ENCODE measurements at places on chromosomes 7 and 10.

GRCh38 chr10:129765664-129766550, 198.2 kb downstream of the EBF3 start:
- no peak for DNase-seq

- DNase-seq: no peak
These were observed 223.6 kb downstream of the RELN start for GRCh38 chr7:103765901-103766300.

- DNase-seq: no peak
These were observed 3.5 kb downstream of the PDLIM1 start for GRCh38 chr10:95287281-95287680.

- DNase-seq: peak; percentile 89
These were observed 456.8 kb upstream of the KLF6 start for GRCh38 chr10:4241724-4242345.

- DNase-seq: no peak
These were observed 34.9 kb upstream of the ELAPOR2 start for GRCh38 chr7:87094322-87094721.

DNA sequence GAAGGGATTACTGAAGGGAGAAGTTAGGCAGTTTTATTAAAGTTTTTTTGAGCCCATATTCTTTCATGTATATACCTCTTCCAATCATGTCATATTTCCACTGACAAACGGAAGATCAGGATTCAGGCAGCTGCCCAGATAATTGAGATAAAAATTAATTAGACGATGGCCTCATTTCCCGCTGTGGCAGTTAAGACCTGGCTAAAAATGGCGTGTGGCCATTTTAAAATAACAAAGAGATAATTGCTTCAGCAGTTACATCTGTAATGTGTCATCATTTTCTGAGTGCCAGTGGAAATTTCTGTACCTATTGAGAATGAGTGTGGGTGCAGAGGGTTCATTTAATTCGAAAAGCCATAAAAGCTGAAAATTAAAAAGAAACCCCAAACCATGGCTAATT, 215.1 kb downstream of the STK31 start:
- no peak for DNase-seq

DNA sequence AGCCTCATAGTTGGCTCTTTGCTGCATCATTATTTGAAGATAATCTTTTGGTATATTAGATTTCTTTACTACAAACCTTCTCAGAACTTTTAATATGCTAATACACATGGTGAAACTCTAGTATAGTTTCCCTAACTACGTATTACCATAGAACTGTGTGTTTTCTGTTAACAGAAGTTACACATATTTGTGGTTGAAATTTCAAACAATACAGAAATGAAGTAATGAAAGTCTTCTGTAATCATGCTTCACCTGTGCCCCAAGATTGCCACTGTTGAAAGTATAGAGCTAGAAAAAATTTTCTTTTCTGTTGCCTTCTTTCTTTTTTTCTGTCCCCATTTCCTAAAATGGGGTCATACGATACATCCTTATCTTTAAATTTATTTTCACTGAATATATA, 9.1 kb downstream of the BMPR1A start:
- DNase-seq: no peak

DNA sequence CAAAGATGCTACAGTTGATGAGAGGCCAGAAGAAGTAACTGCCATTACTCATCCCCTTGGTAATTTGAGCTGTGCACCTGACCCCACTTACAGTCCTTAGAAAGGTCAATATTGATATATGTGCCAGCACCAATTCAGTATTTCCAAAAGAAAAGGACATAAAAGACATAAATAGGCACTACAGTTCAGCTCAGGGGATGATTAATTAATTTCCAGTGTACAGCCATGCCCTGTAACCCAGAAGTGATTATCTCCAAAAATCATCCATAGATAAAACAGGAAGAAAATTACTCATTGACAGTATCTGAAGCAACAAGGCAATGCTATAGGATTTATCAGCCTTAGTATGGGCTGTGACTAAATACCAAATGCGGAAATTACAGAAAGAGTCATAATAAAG, 82.4 kb downstream of the PHYHIPL start:
- no peak for DNase-seq

DNA sequence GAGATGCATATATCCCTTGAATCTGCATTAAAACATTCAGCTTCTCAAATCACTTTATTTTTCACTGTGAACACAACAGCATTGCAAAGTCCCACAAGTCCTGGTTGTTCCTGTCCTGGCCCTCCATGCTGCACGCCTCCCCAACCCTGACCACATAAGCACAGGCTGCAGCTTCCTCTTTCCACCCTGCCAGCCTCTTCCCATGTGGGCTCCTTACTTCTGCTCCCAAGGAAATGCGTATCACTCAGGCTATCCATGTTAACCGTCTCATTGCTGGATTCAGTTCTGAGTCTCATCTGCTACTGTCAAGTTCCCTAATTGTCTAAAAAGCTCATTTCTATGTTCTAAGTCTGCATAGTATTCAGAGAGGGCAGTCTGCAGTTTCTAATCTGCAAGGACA, 89.7 kb upstream of the ZPBP start:
- no peak for DNase-seq

DNA sequence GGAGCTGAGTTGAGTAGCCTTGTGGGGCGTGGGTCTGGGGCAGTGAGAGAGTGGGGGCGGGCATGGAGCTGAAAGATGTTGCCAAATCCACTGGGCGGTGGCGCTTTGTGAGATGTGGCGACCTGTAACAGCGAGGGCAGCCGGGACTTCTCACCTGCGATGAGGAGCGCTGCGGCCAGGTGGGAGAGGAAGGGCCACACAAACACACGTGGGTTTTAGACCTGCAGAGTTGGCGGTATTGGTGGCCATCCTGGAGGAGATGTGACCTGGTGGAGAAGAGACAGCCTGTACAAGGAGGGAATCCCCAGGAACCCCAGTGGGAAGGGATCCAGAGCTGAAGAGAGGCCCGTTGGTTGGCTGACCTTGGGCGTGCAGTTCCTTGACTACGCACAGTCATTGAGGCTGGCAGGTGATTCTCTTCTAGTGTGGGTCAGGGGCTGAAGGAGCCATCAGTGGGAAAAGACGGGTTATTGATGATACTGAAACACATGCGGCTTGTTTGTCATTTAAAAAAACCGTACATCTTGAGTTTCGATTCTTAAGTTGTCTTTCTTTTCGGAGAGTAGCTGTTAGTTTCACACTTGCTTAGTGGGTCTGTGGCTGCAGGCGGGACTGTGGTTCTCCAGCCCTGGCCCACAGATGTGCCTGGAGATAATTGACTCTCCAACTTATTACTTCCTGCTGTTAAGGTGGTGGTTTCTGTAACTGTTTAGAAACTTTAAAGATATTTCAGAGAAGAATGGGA, 2.4 kb downstream of the CHST12 start:
- DNase-seq: no peak

- no peak for DNase-seq
These were observed 80.3 kb upstream of the GNAI1 start for GRCh38 chr7:80054356-80054755.

- DNase-seq: no peak
These were observed 14.1 kb downstream of the BRI3 start for GRCh38 chr7:98295467-98296192.

DNA sequence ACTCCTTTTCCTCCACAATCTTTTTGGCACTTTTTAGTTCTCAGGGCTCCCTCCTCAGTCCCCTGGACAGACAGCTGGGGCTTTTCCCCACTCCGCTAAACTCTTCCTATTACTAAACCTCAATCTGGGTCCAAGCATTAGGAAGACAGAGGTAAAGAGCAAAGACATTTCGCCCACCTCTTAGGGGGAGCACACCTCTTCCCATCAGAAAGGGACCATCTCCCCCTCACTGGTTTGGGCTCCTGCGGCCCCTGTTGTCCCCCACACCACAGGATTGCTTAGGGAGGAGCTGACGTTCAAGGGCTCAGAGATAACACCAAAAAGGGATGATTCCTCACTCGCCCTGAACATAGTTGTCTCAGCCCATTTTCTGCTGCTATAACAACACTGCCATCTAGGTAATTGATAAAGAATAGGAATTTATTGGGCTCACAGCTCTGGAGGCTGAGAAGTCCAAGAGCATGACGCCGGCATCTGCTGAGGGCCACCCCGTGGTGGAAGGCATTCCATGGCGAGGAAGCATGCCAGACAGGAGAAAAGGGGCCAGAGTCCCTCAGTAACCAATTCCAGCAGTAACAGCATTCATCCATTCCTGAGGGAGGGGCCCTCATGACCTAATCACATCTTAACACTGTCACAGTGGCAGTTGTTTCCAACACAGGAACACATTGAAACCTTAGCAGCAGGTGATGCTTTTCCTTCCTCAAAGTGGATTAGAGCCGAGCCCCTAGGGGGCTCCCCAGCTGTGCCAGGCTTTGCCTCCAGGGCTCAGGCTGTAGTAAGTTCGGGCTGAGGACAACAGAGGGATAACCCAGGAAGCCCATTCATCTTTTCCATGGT, 209.6 kb downstream of the EBF3 start:
- DNase-seq: no peak

DNA sequence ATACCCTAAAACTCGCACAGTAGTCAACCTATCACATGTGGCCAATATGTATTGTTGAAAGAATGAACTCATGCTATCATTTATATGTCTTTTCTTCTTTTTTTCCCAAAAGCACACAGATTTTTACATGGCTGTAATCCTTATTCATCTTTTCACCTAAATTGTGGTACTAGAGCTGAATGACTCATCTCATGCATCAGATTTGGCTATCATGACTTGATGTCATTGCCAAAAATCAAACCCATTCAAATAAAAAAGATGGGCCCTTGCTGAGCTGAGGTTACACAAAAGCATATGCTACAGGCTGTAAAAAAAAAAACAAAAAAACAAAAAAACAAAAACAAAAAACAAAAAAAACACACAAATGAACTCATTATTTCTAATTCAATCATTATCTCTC, 3.3 kb upstream of the LMOD2 start:
- no peak for DNase-seq

DNA sequence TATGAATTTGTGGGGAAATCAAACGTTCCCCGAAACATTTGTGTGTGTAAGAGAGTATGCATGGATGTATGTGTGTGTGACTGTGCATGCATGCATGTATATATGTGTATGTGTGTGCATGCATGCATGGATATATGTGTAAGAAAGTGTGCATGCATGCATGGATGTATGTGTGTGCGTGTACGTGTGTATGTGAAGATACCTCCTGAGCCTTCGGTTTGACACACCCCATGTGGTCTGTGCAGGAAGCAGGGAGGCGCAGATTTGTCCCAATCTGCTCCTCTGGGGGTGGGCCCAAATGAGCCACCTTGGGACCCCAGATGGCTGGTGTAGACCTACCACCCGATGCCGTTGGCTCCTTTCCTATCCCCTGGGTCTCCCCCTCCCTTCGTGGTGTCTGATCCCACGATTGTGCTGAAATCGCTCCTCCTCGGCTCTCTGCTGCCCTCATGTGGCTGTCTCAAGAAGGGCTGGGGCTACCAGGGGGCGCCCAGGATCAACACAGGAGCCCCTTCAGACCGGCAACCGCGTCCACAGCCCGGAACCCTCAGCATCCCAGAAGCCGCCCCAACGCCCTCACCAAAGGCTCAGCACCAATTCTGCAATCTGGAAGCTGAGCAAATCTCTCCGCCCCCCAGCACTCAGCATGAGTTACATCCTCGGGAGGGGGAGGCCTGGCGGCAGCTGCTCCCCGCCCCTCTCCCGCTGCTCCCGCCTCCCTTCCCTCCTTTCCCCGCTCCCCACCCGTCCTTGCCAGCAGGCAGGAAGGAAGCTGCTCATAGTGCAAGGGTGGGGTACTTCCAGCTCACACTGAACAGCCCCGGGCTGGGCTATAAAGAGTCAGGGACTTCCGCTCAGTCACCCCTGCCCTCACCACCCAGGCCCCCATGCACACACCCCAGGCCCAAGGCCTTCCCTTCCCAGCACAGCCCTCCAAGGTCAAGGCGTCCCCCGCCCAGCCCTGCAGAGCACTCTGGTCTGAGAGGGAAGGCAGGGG, 2.3 kb upstream of the NOS3 start:
- DNase-seq: no peak

DNA sequence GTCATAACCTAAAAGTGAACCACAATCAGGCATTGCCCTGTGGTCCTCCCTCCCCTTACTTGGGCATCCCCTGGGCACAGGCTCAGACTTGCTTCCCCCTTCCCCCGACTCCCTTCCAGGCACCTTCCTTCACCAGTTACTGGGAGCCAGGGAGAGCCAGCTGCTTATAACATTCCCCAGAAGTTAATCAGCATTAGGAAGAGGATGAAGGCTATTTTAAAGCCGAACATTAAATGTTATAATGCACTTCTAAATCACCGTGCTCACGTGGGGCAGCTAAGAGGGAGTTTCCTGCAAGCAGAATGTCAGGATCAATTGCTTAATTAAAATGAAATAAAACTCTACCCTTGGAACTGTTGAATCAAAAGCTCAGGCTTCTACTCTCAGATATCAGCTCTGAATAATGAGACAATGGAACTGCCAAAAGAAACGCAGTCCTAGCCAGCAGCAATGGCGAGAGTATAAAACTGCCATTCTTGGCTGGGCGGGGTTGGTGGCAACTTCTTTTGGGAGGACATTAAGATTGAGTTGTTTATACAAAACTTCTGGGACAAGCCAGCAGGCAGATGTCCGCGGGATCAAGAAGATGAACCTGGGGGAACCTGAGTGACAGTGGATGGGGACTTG, 169.5 kb downstream of the FANK1 start:
- no peak for DNase-seq

- DNase-seq: no peak
These were observed 25.3 kb upstream of the MTPAP start for GRCh38 chr10:30374353-30374752.

DNA sequence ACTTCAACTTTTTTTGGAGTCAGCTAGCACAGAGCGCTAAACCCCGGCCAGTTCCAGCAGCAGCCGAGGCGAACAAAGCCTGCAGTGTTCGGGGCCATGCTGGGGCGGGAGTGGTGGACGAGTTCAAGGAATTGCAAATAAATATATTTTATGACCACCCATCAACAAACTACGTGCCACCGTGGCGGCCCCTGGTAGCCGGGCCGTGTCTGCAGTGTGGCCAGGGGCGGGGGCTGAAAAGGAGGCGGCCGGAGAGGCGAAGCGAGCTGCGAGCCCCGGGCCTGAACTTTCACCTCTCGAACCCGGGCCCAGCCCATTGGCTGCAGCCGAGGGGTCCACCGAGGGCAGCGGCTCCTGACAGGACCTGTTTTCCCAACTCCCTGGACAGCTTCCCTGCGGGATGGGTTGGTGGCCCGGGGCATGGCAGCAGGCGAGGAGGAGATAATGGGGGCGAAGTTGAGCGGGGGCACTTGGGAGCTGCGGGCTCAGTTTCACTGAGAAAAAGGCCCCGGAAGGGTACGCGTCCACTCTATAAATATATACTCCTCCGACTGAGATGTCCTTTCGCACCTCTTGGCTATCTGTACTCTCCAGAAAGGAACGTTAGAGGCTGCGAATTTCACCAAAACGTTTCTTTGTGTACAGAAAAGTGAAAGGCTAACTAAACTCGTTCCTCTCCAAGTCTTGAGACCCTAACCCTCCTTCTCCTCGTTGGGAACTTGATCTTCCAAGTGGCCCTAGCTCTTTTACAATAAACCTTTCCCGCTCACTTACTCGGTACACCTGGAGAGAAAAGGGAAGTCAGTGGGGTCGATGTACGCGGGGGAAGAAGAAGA, 164.6 kb upstream of the PPP1R3A start:
- DNase-seq: no peak

DNA sequence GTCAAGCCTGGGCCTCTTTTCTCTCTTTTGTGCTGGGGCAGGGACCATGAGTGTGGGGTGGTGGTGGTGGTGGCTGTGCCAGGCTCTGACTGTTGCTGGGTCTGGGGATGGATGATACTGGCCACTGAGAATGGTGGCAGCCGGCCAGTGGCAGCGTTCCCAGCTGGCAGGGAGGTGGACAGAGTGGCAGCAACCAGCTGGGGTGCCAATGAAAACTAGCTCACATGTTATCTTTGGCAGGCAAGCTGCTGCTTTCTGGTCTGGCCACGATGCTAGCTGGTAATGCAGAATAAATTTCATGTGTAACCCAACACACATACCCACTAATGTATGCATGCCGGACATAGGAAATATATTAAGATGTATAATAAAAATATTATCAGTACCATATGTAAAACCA, 95.0 kb upstream of the SLC26A5 start:
- no peak for DNase-seq
